LNCaP clone FGC (cell line): ENCODE measurements at places on chromosomes 4 and X.

GRCh38 chr4:162510115-162510514 lies 346.3 kb upstream of the FSTL5 start:
- no peak for DNase-seq

DNA sequence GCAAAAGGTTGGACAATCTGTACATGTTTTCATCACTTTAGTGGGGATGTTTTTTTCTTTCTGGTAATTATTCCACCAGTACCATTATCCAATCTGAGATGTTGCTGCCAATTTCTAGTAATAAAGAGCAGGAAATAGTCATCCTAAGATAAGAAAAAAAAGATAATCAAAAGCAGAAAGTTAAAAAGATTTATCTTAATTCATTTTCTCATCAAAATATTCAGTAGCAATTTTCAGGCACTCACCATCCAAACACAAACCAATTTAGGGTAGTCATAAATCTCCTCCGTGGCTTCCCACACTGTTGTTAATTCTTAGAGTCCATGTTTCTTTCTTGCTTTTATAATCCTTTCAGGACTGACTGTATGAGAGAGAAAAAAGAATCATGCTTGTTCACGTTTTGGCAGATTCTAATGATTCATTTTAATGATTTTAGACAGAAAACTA lies 263.7 kb upstream of the UGT8 start:
- DNase-seq: no peak

DNA sequence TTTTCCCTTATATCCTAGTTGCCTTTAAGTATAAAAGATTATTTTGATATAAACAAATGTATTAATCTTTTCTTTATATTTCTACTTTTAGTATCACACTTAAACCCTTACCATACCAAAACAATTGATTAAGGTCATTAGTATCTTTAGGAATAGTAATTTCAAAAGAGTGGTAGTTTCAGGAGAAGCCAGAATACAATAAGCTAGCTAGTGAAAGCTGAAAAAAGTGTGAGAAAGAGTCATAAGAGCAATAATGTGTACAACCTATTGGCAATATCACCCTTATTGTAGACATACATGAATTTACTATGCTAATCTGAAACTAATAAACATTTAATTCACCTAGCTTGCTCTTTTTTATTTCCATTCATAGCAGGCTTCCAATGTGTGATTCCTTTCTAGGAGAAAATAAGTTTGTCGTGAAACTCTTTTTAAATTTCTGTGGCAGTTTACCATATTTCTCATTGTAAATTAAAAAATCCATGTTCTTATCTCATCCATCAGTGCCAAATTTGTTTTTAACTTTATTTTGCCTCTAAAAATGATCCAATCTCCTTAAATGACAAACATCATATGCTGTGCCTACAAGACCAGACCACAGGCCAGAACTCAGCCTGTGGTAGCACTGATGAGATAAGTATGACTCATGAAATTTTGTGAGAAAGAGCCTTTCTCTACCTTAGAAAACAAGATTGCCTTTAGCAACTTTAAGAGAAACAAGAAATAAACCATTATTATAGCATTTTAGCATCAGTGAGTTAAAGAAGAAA lies 8.1 kb downstream of the NEK1 start:
- no peak for DNase-seq

GRCh38 chrX:133980832-133981588 lies 4.4 kb downstream of the GPC3 start:
- DNase-seq: no peak

- DNase-seq: no peak
Observed at GRCh38 chr4:31651541-31651940, 931.4 kb downstream of the PCDH7 start.

DNA sequence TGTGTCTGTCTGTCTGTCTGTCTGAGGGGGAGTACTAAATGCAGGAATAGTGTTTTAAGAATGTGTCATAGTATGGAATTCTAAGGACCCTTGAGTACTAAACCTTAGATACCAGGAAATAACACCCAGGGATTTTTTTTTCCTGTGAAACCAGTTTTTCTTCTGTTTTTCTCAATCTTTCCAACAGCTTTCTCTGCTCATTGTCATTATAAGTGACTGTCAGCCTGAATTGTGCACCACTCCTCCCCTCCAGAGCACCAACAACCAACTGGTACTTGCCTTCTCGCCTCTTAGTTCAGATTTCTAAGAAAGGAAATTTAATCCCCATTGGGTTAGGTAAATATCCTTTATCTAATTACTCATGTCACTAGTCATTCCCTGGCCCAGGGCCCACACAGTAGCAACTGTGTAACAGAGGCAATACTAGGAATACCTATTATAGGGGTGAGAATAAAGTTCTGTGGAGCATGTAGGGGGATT lies 320.6 kb downstream of the ADGRL3 start:
- DNase-seq: no peak

- peak; percentile 30 for DNase-seq
Observed at GRCh38 chrX:16671005-16671404, 21.0 kb downstream of the S100G start.

GRCh38 chrX:80708781-80709180 lies 100.9 kb downstream of the BRWD3 start:
- no peak for DNase-seq

- no peak for DNase-seq
Observed at GRCh38 chrX:37454537-37455285, 105.5 kb downstream of the PRRG1 start.
